Stromal cell of bone marrow (primary cell): ENCODE measurements at places on chromosomes 12 and 14.

GRCh38 chr14:100056431-100056830 is 8.8 kb upstream of the EVL start:
- DNase-seq: no peak

- DNase-seq: no peak
Observed at GRCh38 chr12:109087250-109087649, 6.0 kb downstream of the ALKBH2 start.

DNA sequence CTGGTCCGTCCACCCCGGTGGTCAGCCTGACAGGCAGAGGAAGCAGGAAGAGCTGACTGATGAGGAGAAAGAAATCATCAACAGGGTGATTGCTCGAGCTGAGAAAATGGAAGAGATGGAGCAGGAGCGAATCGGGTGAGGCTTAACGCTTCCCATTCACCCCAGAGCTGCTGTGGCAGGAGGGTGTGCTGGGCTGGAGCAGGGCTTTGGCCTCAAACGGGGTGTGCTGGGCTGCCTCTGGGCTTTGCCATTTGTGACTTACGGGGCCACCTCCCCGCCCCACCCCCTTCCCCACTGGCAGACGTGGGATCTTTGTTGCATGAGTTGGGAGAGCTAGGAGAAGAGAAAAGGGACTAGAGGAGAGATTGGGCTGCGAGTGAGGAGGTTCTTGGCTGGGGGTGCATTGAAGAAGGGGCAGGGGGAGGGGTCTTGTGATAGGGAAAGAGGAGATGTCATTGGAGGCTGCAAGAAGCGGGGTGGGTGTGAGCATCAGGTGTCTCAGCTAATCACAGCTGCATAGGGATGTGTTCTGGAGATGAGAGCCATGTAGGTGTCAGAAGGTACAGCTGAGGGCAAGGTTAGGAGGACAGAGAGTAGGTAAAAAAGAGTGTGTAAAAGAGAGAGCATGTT is 56.3 kb downstream of the RPH3A start:
- DNase-seq: no peak

GRCh38 chr14:74505831-74506230 is 12.3 kb downstream of the ISCA2 start:
- DNase-seq: no peak

- DNase-seq: no peak
Observed at GRCh38 chr14:72014486-72014885, 82.3 kb downstream of the RGS6 start.

GRCh38 chr12:99985129-99985570 is 414 bp upstream of the ANKS1B start:
- DNase-seq: no peak

GRCh38 chr12:3132636-3133404 is 55.6 kb downstream of the TSPAN9 start:
- no peak for DNase-seq

DNA sequence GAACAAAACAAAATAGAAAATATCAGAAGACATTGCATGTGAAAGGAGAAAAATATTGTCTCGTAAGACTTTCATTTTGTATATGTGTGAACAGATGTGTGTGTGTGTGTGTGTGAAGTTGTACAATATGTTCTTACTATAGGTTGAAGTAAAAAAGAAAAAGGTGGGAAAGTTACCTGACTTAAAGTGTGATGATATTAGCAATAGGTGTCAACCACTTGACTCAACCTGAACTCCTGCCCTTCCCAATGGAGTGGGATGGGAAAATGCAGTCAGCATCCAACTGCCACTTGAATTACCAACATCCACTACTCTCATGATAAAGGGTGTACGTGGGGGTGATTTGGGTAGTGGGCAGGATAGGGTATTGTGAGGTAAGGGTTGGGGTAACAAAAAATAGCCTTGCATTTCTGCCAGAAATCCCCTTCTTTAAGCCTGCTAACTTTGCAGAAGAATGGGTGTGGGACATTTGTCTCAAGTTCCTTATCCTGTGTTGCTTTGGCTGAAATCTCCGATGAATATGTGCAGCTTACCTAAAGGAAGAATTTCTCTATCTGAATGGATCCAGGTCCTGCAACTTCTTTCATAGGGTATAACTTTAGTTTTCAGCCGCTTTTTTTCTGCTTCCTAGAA is 181.6 kb downstream of the CHST11 start:
- DNase-seq: no peak
